ENCODE measurements at places on chromosomes 3 and 15. TPM values are rescaled to one million over a fixed set of nuclear protein-coding genes. Genes with fewer than 3 reads are reported as not detected.
A peak's percentile ranks its signal among the peaks of the same experiment; 100 is the strongest.

SCN11A gene
- not detected for total RNA-seq

DNA sequence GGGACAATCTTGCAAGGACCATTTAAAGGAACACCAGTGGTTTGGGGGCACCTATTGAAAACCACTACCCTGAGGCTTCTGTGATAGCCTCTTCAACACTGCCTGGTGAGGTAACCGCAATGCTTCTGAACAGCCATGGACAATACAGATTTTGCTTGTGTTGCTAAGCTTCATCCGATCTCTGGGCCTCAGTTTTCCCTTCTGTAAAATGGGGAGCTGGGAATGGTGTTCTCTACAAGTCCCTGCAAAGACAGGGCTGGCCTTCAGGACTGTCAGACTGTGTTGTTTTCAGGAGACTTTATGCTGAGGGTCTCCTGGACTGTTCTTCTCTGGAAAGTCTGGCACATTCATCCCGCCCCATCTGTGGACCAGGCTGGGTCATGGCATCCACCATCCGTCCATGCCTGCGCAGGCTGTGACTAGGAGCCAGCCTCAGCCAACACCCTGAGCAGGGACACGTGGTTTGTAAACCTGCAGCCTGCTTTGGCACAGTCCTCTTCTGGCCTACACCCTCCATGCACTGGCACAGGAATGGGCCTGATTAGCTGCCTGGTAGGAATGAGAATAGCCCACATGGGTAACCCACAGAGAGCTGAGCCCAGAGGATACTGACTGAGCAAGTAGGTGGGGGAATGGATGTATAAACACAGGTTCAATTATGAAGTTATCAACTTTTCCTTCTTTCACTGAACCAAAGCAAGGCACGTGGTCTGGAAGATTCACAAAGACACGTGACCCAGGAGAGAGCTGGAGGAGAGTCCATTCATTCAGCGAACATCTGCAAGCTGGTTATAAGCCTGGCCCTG, 55.3 kb downstream of the ROPN1B start:
- peak; percentile 26 for DNase-seq

IFRD2 gene
- total RNA-seq = 231 TPM

DNA sequence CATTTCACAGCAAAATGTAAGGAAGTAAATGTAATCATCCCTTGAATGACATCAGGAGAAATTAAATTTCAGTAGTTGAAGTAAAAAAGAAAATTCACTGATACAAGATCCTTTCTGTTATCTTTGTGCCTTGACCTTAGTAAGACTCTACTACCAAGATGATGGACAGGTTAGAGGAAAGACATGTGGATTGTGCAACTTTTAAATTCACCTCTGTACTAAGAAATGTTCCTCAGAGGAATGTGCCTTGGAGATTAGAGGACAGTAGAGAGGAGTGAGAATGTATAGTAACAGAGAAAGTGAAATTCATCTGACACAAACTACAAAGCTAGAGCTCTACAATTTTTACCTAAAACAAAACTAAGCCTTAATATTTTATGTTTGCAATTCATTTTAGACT, 375.3 kb downstream of the PLOD2 start:
- DNase-seq = no peak

- no peak for DNase-seq
Observed at GRCh38 chr15:101192081-101192480, 59.8 kb downstream of the CHSY1 start.

DNA sequence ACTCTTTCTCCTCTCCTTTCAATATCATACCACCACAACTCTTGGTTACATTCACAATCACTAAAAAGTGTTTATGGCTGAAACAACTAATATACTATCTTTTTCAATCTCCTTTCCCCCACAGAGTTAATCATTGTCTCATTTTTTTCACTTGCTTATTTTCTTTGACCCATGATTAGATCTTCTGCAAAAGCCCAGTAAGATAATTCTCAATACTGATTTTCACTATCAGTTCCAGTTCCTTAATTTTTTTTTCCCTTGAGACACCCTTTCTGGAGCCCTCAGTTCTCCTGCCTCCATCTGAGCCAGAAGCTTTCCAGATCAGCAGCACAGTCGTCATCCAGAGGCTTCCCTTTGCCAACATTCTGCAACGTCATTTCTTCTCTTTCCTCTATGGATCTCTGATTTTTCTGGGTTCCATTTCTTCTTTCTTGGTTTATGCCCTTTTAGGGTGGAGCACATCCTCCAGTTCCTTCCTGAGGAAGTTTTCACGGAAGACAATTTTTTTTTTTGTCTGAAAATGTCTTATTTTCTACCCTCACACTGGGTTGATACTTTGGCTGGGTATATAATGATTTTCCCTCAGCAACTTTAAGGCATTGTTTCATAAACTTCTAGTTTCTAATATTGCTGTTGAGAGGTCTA, 88.7 kb upstream of the C15orf39 start:
- no peak for DNase-seq

OXTR gene
- 0.78 TPM for total RNA-seq

DNA sequence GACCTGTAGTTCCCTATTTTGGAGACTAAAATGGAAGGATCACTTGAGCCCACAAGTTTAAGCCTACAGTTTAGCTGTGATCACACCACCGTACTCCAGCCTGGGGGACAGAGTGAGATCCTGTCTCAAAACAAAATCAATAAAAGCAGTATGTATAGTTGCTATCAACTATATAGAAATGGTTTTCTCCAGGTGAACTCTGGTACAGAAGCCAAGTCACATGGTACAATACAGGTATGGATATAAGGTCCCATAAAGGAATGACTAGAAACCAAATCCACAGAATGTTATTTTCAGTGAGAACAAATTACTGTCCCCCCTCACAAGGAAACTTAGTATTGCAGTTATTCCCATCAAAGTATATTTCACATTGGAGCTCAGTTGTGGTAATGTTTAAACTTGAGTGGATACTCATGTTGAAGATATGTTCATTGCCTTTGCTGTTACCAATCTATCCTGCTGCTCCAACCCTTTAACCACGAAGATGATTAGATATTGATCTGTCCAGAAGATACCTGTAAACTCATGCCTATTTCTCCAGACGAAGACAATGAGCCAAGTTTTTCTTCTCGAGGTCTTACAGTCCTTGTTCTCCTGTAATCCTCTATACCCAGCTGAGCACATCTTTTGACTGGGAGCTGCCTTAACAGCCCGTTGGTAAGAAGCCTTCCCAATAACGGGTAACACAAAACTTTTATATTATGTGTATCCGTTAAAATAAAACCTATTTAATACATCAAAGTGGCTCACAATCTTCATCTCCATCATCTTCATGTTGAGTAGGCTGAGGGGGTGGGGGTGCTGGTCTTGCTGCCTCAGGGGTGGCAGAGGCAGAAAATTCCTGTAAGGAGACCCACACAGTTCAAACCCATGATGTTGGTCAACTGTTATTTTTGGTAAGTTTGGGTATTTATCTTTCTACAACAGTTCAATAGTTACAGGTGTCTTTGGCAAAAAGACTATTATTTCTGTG, 24.6 kb downstream of the TRA2B start:
- DNase-seq = no peak

GRCh38 chr15:26372706-26373105, 400.2 kb downstream of the GABRB3 start:
- no peak for DNase-seq

DNA sequence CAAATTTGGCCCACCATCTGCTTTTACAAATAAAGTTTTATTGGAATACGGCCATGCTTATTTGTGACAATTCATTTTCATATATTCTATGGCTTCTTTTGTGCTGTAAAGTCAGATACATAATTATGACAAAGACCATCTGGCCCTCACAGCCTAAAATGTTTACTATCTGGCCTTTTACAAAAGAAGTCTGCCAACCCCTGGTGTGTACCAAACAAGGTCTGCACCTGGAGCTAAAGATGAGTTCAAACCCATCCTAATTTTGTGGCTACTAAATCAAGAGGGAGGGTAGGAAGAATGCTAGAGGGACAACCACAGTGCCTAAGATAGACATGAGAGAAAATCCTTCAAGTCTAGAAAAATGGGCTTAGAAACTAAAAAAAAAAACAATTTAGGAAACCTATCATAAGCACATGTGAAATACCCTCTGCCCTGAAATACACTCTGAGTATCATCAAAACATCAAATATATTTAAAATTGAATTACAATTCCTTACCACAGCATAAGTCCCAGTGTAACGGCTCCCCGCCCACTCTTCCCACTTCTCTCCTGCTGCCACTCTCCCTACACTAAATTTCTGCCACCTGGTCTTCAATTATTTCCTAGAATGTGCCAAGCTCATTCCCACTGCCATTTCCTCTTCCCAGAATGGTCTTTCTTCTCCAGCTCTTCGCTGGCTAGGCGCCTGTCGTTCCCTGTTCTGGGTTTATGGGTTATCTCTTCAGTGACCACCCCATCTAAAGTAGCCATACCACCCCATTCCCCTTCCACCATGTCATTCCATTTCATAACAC, 950.7 kb upstream of the CFAP20DC start:
- no peak for DNase-seq

PLSCR5 gene
- total RNA-seq = not detected

VEPH1 gene
- total RNA-seq = not detected

FRG2C gene
- total RNA-seq = not detected

- DNase-seq = peak; percentile 89
Observed at GRCh38 chr15:89776274-89777072, at the start of gene MESP2. TSS of gene MESP2 (plus strand) at chr15:89776332. CDS start at chr15:89776358, 26 bp downstream.

NME9 gene
- total RNA-seq = not detected

AADACL2 gene
- not detected for total RNA-seq

- no peak for DNase-seq
Observed at GRCh38 chr15:78993257-78993930, 48.5 kb upstream of the CTSH start.

KNL1 gene
- total RNA-seq = 25.3 TPM

DET1 gene
- total RNA-seq = 2.1 TPM

DNA sequence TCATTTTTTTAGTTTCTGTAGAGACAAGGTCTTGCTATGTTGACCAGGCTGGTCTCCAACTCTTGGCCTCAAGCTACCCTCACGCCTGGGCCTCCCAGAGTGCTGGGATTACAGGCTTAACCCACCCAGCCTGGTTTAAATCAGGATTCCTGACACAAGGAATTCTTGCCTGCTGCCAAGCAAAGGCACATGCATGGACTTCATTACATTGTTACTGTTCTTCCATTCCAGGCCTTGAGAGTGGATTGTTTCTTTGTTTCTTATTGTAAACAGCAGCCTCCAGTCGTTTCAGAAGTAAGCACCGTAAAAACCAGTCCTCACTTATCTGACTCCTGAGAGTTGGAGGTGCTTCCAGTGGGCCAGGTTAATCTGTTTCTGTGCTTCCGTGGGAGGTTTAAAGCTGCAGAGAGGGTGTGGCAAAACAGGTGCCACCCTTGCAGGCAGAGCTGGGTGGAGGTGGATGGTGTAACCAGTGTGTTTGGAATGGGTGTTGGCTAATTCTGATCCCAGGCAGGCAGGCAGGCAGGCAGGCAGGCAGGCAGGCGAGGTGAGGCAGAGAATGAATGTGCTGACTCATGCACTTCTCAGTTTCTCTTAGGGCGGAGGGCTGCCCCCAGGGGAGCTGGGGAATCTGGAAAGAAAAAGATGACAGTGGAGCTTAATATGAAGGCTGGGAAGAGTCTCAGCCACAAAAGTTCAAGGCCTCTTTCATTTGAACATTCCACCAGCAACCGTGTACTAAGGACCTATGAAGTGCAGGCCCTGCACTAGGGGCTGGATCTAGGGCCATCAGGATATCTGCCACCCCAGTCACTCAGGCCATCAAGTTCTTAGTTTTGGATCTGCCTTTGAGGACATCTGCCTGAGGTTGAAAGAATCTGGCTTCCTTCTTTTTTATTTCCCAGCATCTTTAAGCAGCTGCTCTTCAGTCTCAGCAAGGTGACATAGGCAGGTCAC, 37.0 kb upstream of the CDCP1 start:
- no peak for DNase-seq

C3orf85 gene
- not detected for total RNA-seq

- no peak for DNase-seq
Observed at GRCh38 chr3:102006812-102007485, 157.6 kb downstream of the NFKBIZ start.

GRCh38 chr15:100686021-100686724, 83.8 kb downstream of the ASB7 start:
- DNase-seq = no peak

DNA sequence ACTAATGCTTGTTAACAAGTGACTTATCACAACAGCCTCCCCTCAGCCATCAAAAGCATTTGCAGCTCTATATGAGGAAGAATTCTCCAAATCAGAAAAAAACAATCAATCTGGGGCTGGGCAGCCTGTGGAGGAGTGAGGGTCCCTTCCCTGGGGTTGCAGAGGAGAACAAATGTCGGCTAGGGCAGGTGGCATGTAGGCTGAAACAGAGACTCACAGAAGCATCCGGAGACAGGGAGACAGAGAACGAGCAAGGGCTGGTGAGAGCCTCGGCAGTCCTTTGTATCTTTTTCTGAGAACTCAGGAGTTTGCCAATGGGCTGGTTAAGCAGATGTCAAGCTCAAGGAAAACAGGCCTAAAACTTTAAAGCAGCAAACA, 15.8 kb downstream of the ITGA11 start:
- no peak for DNase-seq

SPINT1 gene
- total RNA-seq = 12.9 TPM

DNA sequence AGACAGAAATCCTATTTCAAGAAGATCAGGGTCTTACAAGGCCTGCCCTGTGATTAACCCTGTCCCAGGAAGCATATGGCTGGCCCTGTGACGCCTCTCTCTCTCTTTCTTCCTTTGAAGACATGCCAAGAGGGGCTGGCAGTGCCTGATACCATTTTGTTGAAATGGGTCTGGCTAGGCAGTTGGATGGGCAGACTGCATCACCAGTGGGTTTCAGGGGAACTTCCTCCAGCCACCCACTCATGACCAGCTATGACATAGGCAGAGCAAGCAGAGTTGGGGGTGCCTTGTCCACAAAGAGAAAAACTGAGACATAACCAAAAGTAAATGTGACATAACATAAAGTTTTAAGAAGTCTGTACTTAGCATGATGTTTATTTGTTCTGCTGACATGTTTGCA, 31.4 kb upstream of the MANF start:
- DNase-seq = no peak

DNA sequence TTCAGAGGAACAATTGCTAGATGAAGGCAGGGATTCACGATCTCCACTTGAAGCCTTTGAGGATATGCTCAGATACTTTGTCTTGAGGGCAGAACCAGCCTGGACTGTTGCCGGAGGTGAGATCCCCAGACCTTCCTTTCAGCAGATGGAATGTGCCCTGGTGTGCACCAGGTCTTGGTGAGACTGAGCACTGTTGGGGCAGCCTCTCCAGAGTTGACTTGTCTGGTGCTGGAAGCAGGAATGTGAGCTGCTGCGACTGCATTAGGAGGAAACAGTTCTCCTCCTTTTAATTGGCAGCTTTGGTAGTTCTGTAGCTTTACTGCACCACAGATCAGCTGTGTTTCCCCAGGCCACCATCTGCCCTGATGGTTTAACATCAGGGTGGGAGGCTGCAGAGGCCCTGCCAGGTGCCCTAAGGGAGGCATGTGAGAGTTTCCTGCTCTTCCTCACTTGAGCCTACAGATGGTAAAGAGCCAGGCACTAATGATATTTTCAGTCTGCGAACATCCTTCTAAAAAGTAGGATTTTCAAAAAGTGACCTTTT, 58.5 kb downstream of the CTDSPL start:
- DNase-seq = no peak

- no peak for DNase-seq
Observed at GRCh38 chr3:172074586-172074985, 35.2 kb downstream of the FNDC3B start.

GRCh38 chr3:58962040-58962651, 87.7 kb downstream of the CFAP20DC start:
- DNase-seq = no peak
